ENCODE measurements at places on chromosomes 7 and 10.

DNA sequence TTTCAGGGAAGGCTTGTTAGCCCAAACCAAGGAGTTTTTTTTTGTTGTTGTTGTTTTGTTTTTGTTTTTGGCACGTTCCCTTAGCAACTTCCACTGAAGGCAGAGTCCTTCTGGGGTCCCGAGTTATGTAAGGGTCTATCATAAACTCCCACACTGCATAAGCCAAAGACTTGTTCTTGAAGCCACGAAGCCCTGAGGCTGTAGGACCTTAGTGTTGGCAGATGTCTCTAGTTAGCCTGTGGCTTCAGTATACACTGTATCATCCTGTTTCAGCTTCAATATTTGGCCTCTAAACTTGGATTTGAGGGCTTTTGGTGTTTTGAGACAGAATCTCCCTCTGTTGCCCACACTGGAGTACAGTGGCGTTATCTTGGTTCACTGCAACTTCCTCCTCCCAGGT lies 13.6 kb downstream of the KPNA7 start:
- DNase-seq, result no peak

DNA sequence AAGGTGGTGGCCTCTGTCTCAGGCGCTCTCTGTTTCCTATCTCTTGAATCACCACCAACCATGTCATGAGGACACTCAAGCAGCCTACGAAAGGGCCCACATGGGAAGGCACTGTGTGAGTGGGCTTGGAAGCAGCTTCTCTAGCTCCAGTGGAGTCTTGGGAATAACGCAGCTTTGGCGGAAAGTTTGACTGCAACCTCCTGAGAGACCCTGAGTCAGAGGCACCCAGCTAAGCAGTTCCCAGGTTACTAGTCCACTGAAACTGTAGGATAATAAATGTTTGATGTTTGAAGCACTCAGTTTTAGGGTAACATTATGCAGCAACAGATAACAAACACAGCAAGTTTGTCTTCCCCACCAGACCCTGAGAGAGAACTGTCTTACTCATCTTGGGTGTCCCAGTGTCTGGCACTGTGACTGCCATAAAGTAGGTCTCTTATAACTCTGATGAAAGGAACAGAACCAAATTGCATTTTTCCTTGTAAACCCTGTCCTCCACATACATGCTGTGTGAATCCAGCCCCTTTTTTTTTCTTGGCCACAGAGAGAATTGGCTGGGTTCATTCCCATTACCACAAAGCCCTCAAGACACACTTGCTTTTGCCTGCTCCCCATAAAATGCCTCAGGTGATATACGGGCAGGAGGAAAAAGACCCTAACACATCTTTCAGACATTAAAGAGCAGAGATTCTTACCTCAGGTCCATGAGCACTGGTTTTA lies 185.5 kb downstream of the ZNF365 start:
- no peak for DNase-seq

GRCh38 chr7:31069860-31070555 lies 17.9 kb downstream of the ADCYAP1R1 start:
- DNase-seq, result no peak

GRCh38 chr10:17585016-17585415 lies 32.2 kb downstream of the HACD1 start:
- DNase-seq, result no peak

GRCh38 chr10:123965973-123966895 lies 74.6 kb upstream of the CPXM2 start:
- DNase-seq, result no peak

- DNase-seq, result peak; percentile 50
These were observed 36.6 kb downstream of the PRKCQ start for GRCh38 chr10:6543431-6544005.

- DNase-seq, result no peak
These were observed 68.6 kb upstream of the MEOX2 start for GRCh38 chr7:15755061-15755460.

- no peak for DNase-seq
These were observed 40.6 kb downstream of the MGAM2 start for GRCh38 chr7:142152076-142152475.

DNA sequence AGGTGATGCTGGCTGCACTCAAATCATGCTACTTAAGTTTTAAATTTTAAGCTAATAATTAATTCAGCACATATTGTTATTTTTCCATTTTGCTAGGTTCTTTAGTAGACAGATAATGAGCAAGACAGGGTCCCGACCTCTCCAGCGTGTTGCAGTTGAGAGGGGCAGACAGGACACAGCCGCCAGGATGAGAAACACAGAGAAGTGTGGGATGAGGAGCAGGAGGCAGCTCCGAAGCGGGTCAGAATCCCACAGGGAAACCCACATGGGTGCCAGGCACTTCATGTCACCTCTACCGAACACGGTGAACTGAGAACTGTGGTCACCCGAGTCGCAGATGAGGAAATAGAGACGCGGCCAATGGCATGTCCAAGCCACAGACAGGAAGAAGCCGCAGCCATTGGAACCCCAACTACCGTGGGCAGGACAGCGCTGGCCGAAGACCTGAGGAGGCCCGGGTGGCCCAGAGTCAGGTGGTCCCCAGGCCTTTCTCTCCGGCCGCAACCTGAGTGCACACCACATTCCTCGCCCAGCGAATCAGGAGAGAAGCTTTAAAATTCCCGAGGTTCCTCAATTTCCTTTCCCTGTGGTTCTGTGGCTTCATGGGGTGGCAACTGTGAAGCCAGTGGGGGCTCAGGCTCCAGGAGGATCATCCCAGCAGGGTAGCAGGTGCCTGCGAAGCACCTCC lies 213.0 kb downstream of the DNAJB6 start:
- DNase-seq, result no peak

DNA sequence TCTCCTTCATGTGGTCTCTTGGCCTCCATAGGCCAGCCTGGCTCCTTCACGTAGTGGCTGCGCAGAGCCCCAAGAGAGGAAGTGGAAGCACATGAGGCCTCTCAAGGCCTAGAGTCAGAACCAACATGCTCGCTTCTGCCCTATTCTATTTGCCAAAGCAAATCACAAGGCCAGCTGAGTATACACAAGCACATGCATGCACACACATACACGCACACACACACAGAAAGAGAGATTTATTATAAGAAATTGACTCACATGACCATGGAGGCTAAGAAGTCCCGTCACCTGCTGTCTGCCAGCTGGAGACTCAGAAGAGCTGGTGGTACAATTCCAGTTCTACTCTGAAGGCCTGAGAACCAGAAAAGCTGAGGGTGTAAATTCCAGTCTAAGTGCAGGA lies 64.3 kb upstream of the NRP1 start:
- no peak for DNase-seq

DNA sequence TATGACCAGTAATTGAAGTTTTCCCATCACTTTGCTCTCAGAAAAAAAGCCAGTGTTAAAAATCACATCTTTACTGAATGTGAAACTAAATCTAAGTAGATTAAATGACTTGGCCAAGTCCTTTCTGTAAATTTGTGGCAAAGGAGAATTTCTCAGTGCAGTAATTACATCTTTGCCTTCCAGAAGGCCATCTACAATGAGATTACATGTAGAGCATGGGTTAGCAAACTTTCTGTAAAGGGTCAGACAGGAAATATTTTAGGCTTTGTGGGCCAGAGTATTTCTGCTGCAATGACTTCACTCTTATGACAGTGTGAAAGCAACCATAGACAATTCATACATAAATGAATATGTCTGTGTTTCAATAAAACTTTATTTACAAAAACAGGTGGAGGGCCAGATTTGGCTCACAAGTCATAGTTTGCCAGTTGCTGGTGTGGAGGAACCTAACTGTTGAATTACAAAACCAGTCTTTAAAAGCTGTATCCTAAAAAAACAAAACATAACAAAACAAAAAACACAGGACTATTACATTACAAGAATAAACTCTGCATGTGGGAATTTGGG lies 191.0 kb downstream of the TAX1BP1 start:
- no peak for DNase-seq

DNA sequence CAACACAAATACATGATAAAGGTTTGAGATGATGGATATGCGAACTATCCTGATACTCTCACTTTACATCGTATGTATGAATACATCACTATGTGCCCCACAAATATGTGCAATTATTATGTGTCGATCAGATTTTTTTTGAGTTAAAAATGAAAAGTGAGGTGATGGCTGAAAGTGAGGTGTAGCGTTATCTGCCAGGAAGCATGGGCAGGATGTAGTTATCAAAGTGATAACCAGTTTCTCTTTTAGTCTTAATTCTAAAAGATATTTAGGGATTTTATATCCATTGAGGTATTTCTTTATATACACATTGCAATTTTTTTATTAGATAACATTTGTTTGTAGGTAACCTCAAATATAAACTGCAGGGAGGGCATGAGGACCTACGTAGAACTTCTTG lies 15.6 kb upstream of the KLF6 start:
- DNase-seq, result no peak

DNA sequence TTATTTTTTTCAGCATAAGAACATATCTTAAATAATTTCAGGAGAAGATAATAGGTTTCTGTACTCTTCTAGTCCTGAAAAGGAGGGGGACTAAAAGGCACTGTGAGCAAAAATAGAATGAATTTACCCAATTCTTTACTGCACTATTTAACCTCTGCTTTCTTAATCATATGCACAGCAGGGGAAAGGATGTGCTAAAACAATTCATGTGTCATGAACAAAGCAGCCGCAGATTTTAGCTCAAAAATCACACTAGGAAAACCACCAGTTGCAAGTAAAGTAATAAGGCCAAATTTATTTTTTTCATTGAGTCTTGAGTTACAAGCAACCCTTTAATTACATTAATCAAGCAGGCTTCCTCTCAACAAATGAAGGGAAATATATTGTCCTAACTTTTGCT lies 80.1 kb downstream of the CABCOCO1 start:
- DNase-seq, result no peak

DNA sequence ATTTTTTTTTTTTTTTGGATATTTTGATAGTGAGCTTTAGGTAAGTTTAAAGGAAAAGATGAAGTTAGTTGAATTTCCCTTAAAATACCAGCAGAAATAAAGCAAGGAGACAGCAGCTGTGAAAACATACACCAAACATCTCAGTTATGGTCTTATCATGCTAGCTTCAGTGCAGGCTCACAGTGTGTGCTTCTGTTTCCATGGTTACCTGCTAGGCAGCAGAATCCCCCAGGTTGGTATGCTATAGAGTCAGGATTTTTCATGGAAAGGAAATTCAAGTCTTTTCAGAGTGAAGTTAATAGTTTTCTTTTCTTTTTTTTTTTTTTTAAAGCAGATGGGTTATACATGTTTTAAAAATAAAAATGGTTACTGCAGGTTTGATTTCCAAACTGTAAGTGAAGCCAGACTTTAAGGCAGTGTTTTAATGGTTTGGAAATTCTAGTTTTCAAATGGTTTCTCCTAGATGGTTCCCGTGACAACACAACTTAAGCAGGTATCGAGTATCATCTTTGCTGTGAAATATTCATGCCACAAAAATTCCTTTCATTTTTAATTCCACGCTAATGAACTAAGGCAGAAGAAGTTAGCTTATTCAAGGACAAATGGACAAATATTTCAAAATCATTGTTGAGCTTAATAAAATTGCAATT lies 230.9 kb downstream of the BICC1 start:
- DNase-seq, result no peak

- DNase-seq, result no peak
These were observed 23.7 kb downstream of the TSPAN14 start for GRCh38 chr10:80477813-80478212.

- no peak for DNase-seq
These were observed 45.5 kb upstream of the MGMT start for GRCh38 chr10:129421399-129422010.

DNA sequence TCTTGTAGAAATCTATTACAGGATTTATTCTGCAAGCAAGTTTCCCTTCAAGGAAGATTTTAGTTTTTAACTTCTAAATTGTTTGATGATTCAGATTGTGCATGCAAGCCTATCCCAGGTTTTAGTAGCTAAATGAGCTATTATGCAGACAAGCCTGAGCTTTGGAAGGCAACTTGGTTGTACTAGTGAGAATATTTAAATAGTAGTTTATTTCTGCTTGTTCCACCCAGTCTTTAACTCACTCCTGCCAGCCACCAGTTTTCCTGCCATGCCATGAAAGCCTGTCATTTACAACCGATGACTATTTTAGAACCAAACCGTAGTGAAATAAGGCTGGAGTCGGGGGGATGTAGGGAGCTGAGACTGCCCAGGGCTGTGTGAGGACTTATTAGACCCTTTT lies 324.6 kb upstream of the FZD1 start:
- DNase-seq, result no peak

GRCh38 chr10:65611592-65611991 lies 1314.2 kb upstream of the LRRTM3 start:
- DNase-seq, result no peak

GRCh38 chr7:90155206-90155605 lies 937 bp downstream of the STEAP1 start:
- no peak for DNase-seq

DNA sequence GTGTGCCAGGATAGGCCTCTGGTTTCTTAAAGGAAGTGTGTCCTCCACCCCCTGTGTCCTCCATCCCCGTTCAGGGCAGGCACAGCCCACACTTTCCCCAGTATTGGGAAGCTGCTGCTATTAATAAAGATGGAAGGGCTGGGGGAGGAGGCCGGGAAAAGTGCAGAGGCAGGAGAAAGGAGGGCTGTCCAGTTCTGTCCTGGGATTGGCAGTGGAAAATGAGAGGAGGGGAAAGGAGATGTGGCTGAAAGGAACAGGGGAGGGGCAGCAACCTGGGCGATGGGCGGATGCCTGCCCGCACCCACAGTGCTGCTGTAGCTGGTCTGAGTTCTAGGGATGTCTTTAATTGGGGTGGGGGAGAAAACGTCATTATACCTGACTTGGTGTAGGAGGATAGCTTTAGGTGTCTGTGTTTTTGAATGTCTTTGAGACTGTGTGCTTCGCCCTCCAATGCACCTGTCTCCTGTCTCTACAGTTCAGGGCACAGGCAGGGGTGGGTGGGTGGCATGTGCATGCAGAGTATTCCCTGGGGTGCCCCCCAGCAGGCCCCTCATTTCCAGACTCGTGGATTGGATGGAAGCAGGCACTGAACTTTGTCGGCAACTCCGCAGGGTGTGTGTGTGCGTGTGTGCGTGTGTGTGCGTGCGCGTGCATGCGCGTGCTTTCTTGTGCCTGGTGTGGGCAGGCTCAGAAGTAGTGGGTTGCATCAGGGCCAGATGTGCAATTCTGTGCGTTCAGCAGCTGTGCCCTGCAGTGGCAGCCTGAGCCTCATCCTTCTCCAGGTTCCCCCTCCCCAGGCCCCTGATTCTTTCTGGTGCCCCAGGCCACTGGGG lies 2.5 kb downstream of the TRIM8 start:
- DNase-seq, result peak; percentile 57

DNA sequence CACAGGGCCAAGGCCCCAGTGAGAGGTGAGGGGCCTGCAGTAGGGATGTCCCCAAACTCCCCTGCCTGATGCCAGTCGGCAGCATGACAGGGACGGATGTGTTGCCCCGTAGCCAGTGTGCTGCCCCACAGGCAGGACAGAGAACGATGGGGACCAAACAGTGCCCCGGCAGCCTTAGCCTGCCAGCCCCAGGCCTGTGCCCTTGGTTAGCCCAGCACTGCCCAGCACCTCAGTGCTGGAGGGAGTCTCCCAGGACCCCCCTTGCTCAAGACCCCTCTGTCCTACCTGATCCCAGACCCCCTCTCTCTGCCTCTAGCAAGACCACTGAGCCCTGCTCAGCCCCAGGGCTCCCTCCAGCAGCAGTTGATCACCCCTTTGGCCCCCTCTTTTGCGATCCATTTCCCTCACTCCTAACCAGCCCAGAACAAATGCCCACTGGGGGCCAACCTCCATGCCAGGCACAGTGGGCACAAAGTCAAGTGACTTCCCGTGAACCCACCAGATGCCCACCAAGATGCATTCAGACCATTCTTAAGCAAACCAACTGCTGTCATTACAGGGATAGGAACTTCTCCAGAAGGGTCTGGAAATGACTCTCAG lies 34.0 kb downstream of the OAT start:
- DNase-seq, result no peak

Data from stimulated activated CD4-positive, alpha-beta T cell treated with anti-CD3 and anti-CD28 coated beads, Interleukin-2, amount 100 ng/mL, for 24 hours (primary cell).